SJCRH30 (cell line): ENCODE measurements at places on chromosomes 7 and 10. TPM values are rescaled to one million over a fixed set of nuclear protein-coding genes. Genes with fewer than 3 reads are reported as not detected.

The GNAT3 gene
- total RNA-seq = not detected in 2 replicates

DNA sequence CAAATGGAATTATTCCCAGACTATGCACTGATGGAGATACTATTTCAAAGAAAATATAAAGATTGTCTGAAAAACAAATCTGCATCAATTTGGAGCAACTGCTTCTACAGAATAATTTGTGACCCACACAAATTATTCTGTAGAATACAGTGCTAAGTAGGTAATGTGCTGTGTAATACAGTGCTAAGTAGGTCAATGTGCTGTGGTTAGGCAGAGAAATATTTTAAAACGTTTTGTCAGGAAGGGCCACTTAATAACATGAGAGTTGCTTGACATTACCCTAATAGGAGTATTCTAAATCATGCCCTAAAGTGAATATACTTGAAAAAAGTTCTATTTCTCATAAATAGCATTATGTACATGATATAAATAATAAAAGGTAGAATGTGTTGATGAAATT, 116.5 kb upstream of the KCND2 start:
- H3K4me3 ChIP-seq = no peak overlapping the region
- H3K27ac ChIP-seq = no peak overlapping the region
- no peaks in the 10 kb centered on the region for H3K27me3 ChIP-seq
- no peaks in the 10 kb centered on the region for H3K4me1 ChIP-seq
- H3K36me3 ChIP-seq = no peaks in the 10 kb centered on the region
- DNase-seq = no peak

DNA sequence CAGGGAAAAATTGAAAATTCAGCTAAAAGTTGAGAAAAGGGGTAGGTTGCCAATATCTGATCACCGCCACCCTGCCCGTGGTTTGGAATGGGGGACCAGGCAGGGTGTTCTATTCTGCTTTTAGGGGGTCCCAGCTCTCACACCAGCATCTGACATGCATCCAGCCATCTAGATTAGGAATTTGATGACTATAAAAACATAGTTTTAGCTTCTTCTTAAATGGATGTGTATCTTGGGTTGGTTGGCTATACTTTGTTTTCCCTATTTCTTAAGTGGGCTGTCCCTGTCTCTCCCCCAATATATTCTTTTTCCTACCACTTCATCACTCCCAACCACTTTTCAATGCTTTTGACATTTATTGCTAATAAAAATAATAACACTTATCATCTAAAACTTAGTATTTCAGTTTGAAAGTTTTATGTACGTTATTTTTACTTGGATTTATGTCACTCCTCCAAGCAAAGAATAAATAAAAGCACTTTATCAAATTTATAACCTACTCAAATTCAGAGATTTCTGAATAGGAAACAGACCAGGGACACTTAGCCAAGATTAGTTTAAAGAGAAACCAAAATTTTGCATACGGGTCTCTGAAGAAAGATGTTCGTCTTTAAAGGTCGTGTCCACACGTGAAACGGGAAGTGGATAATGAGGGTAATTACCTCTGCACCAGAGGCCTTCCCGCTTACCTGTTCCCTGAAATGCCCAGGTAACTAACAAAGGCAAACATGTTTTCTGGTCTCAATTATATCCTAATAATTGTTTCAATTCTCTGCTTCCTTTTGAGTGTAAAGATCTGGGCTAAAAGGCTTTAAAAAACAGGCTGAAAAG, 233.2 kb upstream of the AUTS2 start:
- H3K4me3 ChIP-seq = no peak overlapping the region
- H3K4me1 ChIP-seq = no peaks in the 10 kb centered on the region
- no peaks in the 10 kb centered on the region for H3K27me3 ChIP-seq
- H3K27ac ChIP-seq = no peak overlapping the region
- no peaks in the 10 kb centered on the region for H3K36me3 ChIP-seq

DNA sequence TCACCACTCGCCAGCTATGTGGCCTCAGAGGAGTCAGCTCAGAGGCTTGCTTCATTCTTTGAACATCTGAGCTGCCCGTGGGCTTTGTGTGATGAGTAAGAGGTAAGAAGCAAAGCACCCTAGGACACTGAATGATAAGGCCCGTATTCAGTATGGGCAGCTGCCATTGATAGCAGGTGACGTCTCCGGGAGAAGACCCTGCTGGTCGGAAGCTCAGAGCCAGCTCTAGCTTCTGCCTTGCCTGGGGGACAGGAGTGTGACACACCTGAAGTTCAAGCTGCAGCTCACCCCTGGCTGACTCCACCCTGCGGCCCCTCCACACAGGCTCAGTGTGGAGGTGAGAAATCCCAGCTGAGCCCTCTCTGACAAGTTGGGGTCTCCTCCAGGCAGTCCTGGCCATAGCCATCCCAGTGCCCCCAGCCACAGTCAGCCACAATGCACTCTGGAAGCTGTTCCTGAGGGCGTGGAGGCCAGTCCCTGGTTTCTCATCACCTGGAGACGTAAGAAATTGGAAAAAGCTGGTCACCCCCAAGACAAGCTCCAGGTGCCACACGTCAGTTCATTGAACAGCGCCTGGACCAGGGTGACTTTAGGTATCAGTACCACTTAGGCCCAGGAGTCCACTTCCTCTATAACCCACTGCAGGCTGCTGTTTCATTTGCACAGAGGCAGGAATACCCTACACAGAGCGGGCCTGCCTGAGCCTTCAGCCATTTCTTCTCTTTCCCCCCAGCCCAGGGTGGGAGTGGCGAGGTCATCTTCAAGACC, 164.9 kb upstream of the RHEB start:
- H3K4me3 ChIP-seq = no peak overlapping the region
- no peak overlapping the region for H3K27ac ChIP-seq
- peaks cover 29% of the 10 kb centered on the region for H3K4me1 ChIP-seq
- no peaks in the 10 kb centered on the region for H3K27me3 ChIP-seq

- no peaks in the 10 kb centered on the region for H3K27me3 ChIP-seq
- peak; percentile 68 for DNase-seq
- H3K4me3 ChIP-seq = peak overlapping the region; percentile 89
- no peaks in the 10 kb centered on the region for H3K36me3 ChIP-seq
- peak overlapping the region; percentile 84 for H3K27ac ChIP-seq
- H3K4me1 ChIP-seq = peaks cover 9% of the 10 kb centered on the region
Observed at GRCh38 chr7:127650847-127651555, 993 bp upstream of the SND1 start.
